ENCODE measurements at places on chromosomes 3 and 15.

DNA sequence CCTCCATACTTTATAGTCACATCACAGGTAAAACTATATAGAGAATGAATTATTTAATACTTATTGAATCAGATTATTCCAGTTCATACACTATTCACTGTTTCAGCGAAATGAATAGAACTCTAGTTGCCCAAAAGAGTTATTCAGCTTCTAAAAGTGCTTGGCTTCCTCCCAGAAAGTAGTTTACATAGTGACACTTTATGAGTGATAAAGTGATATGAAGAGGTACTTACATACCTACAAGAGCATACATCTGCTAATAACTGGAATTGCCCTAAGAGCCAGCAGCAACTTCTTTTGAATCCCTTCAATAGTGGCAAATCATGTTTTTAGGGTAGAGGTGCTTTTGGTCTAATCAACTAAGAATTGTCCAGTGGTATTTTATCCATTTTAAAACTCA, 635.1 kb upstream of the AGTR1 start:
- no peaks in the 10 kb centered on the region for H3K36me3 ChIP-seq
- H3K4me3 ChIP-seq: no peak overlapping the region
- H3K27ac ChIP-seq: no peak overlapping the region
- DNase-seq: no peak
- no peaks in the 10 kb centered on the region for H3K4me1 ChIP-seq
- no peaks in the 10 kb centered on the region for H3K27me3 ChIP-seq

GRCh38 chr3:11611341-11611799, 32.3 kb downstream of the VGLL4 start:
- H3K27ac ChIP-seq: peak overlapping the region; percentile 60
- DNase-seq: no peak
- H3K4me1 ChIP-seq: peaks cover 39% of the 10 kb centered on the region
- H3K36me3 ChIP-seq: no peaks in the 10 kb centered on the region

DNA sequence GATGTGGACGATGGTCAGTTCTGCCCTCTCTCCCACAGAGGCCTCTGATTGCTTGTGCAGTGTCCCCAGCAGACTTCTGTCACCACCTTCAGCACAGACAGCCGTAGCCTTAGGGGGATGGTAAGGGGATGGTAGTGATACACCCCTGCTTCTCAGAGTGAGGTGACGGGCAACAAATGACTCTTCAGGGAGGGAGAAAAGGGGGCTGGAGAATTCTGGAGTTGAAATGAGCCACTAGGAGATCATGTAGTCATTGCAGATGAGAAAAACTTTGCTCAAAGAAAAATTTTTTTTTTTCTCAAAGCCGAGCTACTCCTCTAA, 29.6 kb upstream of the TIMP4 start:
- DNase-seq: no peak
- H3K36me3 ChIP-seq: no peaks in the 10 kb centered on the region
- H3K4me3 ChIP-seq: no peak overlapping the region
- H3K4me1 ChIP-seq: peaks cover 15% of the 10 kb centered on the region
- H3K27ac ChIP-seq: peak overlapping the region; percentile 36
- H3K27me3 ChIP-seq: no peaks in the 10 kb centered on the region

DNA sequence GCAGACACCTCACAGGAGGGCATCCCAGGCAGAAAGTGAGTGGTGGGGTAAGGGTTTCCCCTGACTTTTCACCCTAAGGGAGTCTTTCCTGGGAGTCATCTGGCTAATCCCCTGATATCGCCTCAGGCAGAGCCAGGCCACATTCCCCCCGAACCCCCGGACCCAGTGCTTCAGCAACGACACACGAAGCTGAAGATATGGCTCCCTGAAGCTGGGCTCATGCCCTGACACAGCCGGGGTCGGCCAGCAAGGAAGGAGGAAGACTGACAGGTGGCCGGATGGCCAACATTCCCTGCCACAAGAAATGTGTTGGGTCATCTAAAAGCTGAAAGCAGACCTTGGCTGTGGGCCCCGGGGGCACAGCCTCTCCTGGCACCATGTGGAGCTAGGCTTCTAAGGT, 14.4 kb downstream of the CHST13 start:
- no peak overlapping the region for H3K27ac ChIP-seq
- no peaks in the 10 kb centered on the region for H3K36me3 ChIP-seq
- no peak for DNase-seq
- no peaks in the 10 kb centered on the region for H3K4me1 ChIP-seq
- no peak overlapping the region for H3K4me3 ChIP-seq
- no peaks in the 10 kb centered on the region for H3K27me3 ChIP-seq

DNA sequence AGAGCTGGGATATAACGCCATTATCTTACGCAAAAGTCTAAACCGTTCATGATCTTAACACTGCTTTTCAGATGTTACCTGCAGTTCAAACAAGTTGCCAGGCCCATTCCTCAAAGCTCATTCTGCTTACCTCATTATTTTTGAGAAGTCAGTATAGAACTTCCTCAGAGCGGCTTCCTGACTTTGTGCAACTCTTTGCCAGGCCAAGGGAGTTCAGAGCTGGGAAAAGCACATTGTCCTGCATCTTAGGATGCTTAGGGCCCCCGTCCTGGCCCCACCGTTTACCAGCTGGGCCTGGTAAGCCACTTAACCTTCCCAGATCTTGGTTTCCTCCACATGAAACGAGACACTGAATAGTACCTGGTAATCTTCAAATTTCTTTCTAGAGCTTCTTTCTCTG, 6.8 kb upstream of the C2CD4B start:
- H3K4me3 ChIP-seq: no peak overlapping the region
- H3K36me3 ChIP-seq: no peaks in the 10 kb centered on the region
- no peaks in the 10 kb centered on the region for H3K27me3 ChIP-seq
- no peak for DNase-seq
- H3K27ac ChIP-seq: no peak overlapping the region
- no peaks in the 10 kb centered on the region for H3K4me1 ChIP-seq

DNA sequence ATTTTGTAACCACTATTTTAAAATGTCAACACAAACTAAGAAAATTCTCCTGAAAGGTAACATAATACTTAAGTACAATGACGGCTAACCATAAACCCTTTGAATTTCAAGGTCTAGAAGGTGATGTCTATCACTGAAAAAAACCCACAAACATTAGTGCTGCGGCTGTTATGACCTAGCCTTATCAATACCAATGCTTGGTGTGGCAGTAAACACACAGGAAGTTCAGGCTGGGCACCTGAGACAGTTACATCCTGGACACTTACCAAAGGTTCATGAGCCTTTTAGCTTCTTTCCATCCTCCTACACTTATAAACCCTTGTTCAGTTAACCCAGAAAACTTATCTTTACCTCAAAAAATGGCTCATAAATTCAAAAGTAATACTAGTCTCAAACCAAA, 5.8 kb downstream of the HSPBAP1 start:
- H3K36me3 ChIP-seq: no peaks in the 10 kb centered on the region
- DNase-seq: no peak
- no peak overlapping the region for H3K4me3 ChIP-seq

- H3K4me1 ChIP-seq: no peaks in the 10 kb centered on the region
- no peak for DNase-seq
- H3K27ac ChIP-seq: no peak overlapping the region
- H3K36me3 ChIP-seq: no peaks in the 10 kb centered on the region
Observed at GRCh38 chr3:18657858-18658820, 233.0 kb upstream of the SATB1 start.

DNA sequence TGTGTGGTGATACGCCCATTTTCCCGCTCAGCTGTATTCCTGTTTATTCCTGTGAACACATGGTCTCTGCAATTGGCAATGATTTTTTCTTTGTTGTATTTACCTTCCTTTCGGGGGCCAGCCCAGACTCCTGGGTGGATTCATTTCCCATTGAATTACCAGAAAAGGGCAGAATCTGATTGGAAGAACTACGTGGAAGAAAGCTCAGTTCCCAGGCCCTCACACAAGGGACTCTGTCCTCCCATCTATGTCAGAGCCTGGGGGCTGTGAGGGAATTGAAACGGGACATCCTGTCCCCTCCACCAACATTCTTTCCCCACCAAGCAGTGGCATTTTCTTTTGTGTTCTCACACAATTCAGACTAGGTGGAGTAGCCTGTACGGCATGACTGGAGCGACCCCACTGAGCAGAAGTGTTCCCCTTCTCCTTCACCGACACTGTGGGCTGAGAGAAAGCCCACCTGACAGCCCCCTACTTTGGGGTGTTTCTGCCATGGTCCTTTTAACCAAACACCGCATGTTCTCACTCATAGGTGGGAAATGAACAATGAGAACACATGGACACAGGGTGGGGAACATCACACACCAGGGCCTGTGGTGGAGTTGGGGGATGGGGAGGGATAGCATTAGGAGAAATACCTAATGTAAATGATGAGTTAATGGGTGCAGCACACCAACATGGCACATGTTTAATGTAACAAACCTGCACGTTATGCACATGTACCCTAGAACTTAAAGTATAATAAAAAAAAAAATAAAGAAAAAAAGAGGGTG, 32.1 kb upstream of the RFTN1 start:
- no peaks in the 10 kb centered on the region for H3K27me3 ChIP-seq
- H3K27ac ChIP-seq: no peak overlapping the region
- peaks cover 2% of the 10 kb centered on the region for H3K4me1 ChIP-seq
- no peak overlapping the region for H3K4me3 ChIP-seq
- no peaks in the 10 kb centered on the region for H3K36me3 ChIP-seq

DNA sequence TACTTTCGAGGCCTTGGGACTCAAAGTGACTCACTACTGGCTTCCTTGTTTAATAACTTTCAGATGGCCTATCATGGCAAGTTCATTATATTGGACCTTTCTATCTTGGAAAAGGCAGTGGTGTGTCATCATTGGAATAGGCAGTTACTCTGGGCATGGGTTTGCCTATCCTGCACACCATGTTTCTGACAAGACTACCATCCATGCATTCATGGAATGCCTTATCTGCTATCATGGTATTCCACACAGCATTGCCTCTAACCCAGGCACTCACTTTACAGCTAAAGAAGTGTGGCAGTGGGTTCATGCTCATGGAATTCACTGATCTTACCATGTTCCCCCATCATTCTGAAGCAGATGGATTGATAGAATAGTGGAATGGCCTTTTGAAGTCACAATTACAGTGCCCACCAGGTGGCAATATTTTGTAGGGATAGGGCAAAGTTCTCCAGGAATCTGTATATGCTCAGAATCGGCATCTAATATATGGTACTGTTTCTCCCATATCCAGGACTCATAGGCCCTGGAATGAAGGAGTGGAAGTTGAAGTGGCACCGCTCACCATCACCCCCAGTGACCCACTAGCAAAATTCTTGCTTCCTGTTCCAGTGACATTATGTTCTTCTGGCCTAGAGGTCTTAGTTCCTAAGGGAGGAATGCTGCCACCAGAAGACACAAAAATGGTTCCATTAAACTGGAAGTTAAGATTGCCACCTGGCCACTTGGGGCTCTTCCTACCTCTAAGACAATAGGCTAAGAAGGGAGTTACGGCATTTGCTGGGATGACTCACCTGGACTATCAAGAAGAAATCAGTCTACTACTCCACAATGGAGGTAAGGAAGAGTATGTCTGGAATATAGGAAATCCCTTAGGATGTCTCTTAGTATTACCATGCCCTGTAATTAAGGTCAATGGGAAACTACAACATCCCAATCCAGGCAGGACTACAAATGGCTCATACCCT, 1161.4 kb downstream of the SI start:
- DNase-seq: no peak
- no peak overlapping the region for H3K4me3 ChIP-seq
- no peaks in the 10 kb centered on the region for H3K27me3 ChIP-seq

- no peak overlapping the region for H3K27ac ChIP-seq
- H3K27me3 ChIP-seq: no peaks in the 10 kb centered on the region
- no peak for DNase-seq
- no peak overlapping the region for H3K4me3 ChIP-seq
- no peaks in the 10 kb centered on the region for H3K4me1 ChIP-seq
- H3K36me3 ChIP-seq: no peaks in the 10 kb centered on the region
Observed at GRCh38 chr3:43863966-43864933, 173.5 kb downstream of the ABHD5 start.

- no peaks in the 10 kb centered on the region for H3K4me1 ChIP-seq
- DNase-seq: no peak
- H3K27ac ChIP-seq: no peak overlapping the region
- no peaks in the 10 kb centered on the region for H3K36me3 ChIP-seq
Observed at GRCh38 chr3:104878395-104878794, 488.3 kb upstream of the ALCAM start.

DNA sequence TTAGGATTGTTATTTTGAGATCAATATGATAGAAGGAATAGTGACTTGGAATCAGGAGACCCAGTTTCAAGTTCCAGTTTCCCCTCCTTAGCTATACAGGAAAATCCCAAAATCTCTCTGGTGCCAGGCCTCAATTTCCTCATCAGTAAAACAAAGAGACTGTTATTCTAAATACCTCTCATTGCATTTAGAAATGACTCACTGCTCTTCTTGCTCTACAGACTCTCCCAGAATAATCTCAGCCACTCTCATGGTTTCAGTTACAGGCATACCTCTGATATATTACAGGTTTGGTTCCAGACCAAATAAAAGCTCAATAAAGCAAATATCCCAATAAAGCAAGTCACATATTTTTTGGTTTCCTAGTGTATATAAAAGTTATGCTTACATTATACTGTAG, 28.3 kb downstream of the IMPG2 start:
- no peak for DNase-seq
- no peaks in the 10 kb centered on the region for H3K4me1 ChIP-seq
- no peaks in the 10 kb centered on the region for H3K27me3 ChIP-seq
- H3K36me3 ChIP-seq: no peaks in the 10 kb centered on the region

DNA sequence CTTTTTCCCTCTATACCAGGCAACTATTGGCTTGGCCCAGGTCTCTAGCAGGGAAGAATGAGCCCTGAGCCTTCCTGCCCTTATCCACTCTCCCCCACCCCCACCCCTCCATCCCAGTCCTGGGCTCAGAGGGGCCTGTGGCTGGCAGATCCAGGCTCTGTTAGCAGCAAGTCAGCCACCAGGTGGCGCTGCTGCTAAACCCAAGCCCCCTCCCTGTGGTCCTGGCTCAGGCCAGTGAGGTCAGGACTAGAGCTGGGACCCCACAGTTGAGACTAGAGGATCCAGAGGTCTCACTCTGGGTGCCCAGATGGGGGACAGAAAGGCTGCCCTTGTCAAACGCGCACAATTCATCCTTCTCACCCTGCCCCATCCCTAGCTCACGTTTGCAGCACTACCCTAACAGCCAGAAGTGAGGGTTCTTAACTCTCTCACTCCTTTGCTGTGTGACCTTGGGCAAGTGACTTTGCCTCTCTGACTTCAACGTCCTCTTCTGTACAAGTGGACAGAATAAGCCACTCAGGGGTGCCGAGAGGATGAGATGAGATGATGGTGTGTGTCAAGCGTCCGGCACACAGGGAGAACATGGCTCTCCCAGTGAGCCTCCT, 46.8 kb upstream of the SLC6A1 start:
- no peak overlapping the region for H3K4me3 ChIP-seq
- no peaks in the 10 kb centered on the region for H3K4me1 ChIP-seq
- no peaks in the 10 kb centered on the region for H3K36me3 ChIP-seq
- DNase-seq: peak; percentile 59
- H3K27ac ChIP-seq: no peak overlapping the region
- H3K27me3 ChIP-seq: no peaks in the 10 kb centered on the region
